ENCODE measurements at places on chromosomes 11 and 22.

DNA sequence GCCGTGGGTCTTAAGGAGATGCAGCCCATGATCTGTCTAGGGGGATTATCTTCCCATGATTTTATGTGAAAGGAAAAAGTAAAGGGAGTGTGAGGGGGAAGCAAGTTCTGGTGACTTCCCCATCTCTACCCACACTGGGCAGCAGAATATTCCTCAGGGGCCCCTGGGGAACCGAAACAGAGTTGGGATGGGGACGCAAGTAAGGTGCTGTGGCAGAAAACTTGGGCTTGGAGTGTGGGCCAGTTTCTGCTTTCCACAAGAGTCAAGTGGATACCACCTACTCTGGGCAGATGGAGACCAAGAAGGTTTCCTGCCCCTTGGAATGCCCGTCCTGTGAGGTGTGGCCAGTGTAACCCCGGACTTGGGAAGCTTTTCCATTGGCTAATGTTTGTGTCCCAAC, 64.4 kb downstream of the SGSM3 start:
- H3K4me3 ChIP-seq = no peak overlapping the region
- no peaks in the 10 kb centered on the region for H3K4me1 ChIP-seq
- H3K27ac ChIP-seq = no peak overlapping the region
- DNase-seq = no peak
- H3K27me3 ChIP-seq = no peaks in the 10 kb centered on the region

- DNase-seq = peak; percentile 64
- H3K27me3 ChIP-seq = peaks cover 47% of the 10 kb centered on the region
- H3K4me1 ChIP-seq = peaks cover 4% of the 10 kb centered on the region
- no peaks in the 10 kb centered on the region for H3K36me3 ChIP-seq
- H3K27ac ChIP-seq = no peak overlapping the region
- peak overlapping the region; percentile 84 for H3K4me3 ChIP-seq
Measured at GRCh38 chr11:64234647-64235379, 429 bp downstream of the VEGFB start.

DNA sequence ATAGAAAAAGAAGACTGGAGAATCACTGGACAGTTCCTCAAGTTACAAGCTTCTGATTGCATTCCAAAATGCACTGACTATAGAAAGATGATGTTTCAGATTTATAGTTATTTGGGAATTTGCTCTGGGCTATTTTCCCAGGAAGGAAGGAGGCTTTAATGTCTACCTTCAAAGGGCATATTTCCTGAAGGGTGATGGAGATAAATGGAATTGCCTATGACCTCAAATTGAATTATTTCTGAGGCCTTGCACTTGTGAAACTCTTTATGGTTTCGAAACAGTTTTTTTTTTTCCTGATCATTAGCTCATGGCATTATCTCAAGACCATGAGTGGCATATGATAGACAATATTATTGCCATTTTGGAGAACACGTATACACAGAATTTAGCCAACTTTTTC, 333.9 kb downstream of the METTL15 start:
- no peak overlapping the region for H3K4me3 ChIP-seq
- DNase-seq = no peak
- H3K36me3 ChIP-seq = no peaks in the 10 kb centered on the region
- H3K27me3 ChIP-seq = no peaks in the 10 kb centered on the region

DNA sequence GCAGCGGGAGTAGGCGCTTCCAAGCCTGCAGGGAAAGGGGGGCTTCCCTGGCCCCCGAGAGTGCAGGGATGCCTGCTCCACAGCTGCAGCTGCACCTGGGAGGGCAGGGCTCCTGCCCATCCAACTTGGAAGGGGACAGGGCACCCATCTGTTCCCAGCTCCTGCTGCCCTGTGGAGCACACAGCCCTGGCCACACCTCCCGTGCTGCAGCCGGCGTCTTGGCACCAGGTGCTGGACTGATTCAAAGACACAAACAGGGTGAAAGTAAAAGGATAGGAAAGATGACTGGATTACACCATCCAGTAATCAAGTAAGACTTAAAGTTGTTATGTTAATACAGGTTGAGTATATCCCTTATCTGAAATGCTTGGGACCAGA, 14.8 kb downstream of the NPAT start:
- H3K4me1 ChIP-seq = no peaks in the 10 kb centered on the region
- DNase-seq = no peak
- H3K27ac ChIP-seq = no peak overlapping the region

- no peak overlapping the region for H3K4me3 ChIP-seq
- H3K27me3 ChIP-seq = no peaks in the 10 kb centered on the region
- no peak overlapping the region for H3K27ac ChIP-seq
- DNase-seq = no peak
- H3K36me3 ChIP-seq = no peaks in the 10 kb centered on the region
- peaks cover 12% of the 10 kb centered on the region for H3K4me1 ChIP-seq
Measured at GRCh38 chr11:79512706-79513469, 72.1 kb upstream of the TENM4 start.

DNA sequence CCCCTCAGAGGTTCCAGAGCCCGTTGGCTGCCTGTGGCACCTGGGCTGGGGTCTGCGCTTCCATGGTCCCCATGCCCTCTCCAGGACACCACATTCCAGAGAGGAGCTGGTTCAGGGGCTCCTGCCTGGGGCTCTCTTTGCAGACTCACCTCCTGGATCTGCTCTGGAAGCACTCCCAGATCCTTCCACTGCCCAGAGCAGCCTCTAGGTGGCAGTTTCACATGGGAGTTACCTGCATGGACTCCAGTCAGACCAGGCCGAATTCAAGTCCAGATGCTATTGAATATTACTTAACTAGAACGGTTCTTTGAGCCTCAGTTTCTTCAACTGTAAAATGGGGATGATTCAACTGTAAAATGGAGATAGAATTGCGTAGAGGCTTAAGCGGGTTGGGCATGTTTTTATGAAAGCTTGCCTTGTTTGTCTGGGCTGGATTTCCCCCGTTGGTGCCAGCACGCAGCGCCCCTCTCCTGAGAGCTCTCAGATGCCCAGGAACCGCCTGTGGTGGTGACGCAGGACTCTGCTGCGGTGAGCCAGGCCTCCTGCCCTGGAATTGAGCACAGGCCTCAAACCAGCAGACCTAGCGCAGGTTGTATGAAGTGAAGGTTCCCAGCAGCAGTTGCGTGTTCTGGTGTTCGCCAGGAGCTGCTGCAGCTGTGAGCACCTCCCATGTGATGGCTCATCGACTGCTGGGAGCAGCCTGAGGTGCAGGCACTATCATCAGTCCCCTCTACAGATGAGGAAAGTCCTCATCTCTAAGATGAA, 44.2 kb downstream of the LMO1 start:
- H3K27me3 ChIP-seq = no peaks in the 10 kb centered on the region
- H3K4me1 ChIP-seq = peaks cover 21% of the 10 kb centered on the region
- no peaks in the 10 kb centered on the region for H3K36me3 ChIP-seq
- H3K4me3 ChIP-seq = no peak overlapping the region
- peak; percentile 72 for DNase-seq

GRCh38 chr11:112465433-112466024, 204.9 kb upstream of the PLET1 start:
- DNase-seq = no peak
- no peaks in the 10 kb centered on the region for H3K27me3 ChIP-seq
- no peak overlapping the region for H3K27ac ChIP-seq
- no peak overlapping the region for H3K4me3 ChIP-seq
- no peaks in the 10 kb centered on the region for H3K4me1 ChIP-seq

GRCh38 chr11:3041699-3042441, 15.4 kb downstream of the CARS1 start:
- no peaks in the 10 kb centered on the region for H3K27me3 ChIP-seq
- no peak overlapping the region for H3K27ac ChIP-seq
- H3K4me3 ChIP-seq = no peak overlapping the region

- H3K4me3 ChIP-seq = no peak overlapping the region
- H3K27ac ChIP-seq = no peak overlapping the region
- H3K27me3 ChIP-seq = no peaks in the 10 kb centered on the region
- peak; percentile 65 for DNase-seq
- H3K36me3 ChIP-seq = no peaks in the 10 kb centered on the region
Measured at GRCh38 chr11:102794382-102794781, 3.6 kb downstream of the MMP1 start.

DNA sequence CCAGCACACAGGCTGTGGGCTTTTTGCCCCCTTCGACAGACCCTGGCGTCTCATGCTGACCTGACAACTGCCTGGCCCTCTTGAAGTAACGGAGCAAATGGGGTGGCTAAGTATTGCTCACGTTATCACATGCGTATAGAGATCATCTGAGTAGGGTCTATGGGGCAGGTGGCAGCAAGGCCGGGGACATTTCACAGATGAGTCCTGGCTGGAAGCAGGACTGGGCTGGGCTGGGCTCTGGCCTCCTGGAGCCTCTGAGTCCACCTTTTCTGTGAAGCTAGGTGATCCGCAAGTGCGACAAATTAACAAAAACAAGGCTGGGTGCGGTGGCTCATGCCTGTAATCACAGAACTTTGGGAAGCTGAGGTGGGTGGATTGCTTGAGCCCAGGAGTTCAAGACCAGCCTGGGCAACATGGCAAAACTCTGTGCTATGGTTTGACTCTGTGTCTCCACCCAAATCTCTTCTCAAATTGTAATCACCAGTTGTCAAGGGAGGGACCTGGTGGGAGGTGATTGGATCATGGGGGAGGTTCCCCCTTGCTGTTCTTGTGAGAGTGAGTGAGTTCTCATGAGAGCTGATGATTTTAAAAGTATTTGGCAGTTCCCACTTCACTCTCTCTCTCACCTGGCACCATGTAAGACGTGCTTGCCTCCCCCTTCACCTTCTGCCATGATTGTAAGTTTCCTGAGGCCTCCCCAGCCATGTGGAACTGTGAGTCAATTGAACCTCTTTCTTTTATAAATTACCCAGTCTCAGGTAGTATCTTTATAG, 122.0 kb downstream of the MPPED1 start:
- H3K27ac ChIP-seq = no peak overlapping the region
- no peaks in the 10 kb centered on the region for H3K36me3 ChIP-seq
- H3K4me3 ChIP-seq = no peak overlapping the region
- no peaks in the 10 kb centered on the region for H3K27me3 ChIP-seq
- H3K4me1 ChIP-seq = no peaks in the 10 kb centered on the region

DNA sequence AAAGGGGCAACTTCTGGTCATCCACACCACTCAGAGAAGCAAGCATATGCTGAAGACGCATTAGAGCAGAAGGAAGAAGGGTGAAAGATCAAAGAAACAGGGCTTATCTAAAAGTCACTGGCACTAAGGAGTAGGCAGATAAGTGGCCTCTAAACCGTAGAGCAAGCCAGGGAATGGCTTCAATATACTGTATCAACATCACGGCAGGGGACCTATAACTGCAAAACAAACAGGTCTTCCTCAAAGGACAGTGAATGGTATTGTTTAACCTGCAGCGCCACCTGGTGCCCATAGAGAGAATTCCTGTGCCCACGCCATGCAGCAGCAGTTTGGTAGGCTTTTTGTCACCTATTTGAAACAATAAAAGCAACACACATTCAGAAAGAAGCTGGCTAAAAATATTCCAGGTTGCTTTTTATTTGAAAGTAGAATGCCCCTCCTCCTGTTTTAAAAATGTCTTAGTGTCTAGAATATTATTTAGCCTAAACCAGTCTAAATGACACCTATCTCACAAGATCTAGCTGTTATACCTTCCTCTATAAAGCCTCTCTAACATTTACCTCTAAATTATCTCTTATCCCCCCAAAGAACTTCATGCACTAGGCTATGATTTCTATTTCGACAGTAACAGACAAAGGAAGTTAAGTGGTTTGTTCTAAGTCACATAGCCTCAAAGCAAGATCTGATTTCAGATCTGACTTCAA, 21.8 kb downstream of the SNX19 start:
- no peak overlapping the region for H3K27ac ChIP-seq
- no peaks in the 10 kb centered on the region for H3K27me3 ChIP-seq
- peaks cover 22% of the 10 kb centered on the region for H3K4me1 ChIP-seq
- peak; percentile 84 for DNase-seq
- no peaks in the 10 kb centered on the region for H3K36me3 ChIP-seq

GRCh38 chr11:19756675-19757475, 44.2 kb downstream of the NAV2 start:
- no peak overlapping the region for H3K4me3 ChIP-seq
- H3K4me1 ChIP-seq = peaks cover 41% of the 10 kb centered on the region
- no peaks in the 10 kb centered on the region for H3K27me3 ChIP-seq
- DNase-seq = peak; percentile 51

DNA sequence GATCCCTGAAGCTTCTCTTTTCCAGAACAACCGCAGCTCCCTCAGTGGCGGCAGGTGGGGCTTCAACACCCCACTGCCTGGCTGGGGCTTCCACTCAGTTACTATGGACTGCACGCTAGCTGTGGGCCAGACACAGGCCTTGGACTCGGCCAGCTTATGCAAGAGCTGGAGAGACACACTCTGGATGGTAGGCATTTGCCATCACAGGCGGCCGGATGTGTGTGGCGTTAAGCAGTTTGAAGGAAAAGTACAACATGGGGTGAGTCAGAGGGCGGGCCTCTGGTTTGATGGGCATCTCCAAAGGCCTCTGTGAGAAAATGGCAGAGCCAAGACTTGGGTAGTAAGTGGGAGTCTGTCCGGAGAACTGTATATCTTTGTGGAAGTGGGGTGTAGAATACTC, 17.6 kb downstream of the KCNJ4 start:
- H3K4me3 ChIP-seq = no peak overlapping the region
- H3K27ac ChIP-seq = no peak overlapping the region
- no peaks in the 10 kb centered on the region for H3K4me1 ChIP-seq
- DNase-seq = no peak
- H3K36me3 ChIP-seq = no peaks in the 10 kb centered on the region
- no peaks in the 10 kb centered on the region for H3K27me3 ChIP-seq
